ENCODE measurements at places on chromosomes 12 and 14.
A peak's percentile ranks its signal among the peaks of the same experiment; 100 is the strongest.

- DNase-seq: no peak
These were observed 515.1 kb downstream of the RPL10L start for GRCh38 chr14:46136456-46136855.

DNA sequence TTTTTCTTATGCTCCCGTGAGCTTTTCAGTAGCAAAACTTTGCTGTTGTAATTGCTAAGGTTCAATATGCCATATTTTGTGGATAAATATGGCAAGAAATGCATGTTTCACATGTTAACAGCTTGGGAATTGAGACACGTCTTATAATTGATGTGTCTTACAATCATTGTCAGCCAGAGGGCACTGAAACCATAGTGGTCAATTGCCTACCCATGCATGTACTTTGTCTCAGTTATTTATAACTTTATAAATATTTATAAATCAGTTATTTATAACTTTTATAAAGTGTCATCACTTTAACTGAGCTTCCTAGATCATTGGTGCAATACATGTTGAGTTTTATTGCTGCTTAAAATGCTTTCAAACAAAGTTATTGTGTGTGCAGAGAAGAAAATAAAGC is 82.0 kb downstream of the CATSPERB start:
- DNase-seq: peak; percentile 21

- DNase-seq: no peak
These were observed 3.6 kb downstream of the LRRC74A start for GRCh38 chr14:76829650-76830421.

GRCh38 chr12:124992874-124993625 is 395 bp upstream of the BRI3BP start:
- peak; percentile 64 for DNase-seq

GRCh38 chr14:51845811-51846210 is 14.6 kb upstream of the GNG2 start:
- no peak for DNase-seq

DNA sequence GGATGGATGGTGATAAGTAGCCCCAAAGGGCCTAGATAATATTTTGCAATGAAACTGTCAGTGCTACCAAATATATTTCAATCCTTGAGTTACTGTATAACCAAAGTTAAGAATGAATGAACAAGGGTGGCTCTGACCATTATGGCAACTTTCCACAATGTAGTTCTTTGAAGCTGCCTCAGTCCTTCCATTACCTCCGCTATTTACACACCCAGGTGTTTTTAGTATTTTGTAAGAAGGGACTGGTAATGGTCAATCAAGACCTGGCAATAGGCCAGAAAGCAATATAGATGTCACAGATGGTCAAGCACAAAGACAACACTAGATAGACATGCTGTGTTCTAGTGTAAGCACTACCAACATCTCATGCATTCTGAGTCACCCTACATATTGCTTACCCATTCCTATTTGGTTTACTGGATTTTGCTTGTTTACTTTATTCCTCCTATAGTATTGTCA is 16.3 kb downstream of the DUSP16 start:
- DNase-seq: no peak

- DNase-seq: no peak
These were observed 4.1 kb upstream of the RBM19 start for GRCh38 chr12:113970211-113970610.

GRCh38 chr14:105489542-105490266 is 1.3 kb upstream of the TEDC1 start:
- DNase-seq: peak; percentile 86

DNA sequence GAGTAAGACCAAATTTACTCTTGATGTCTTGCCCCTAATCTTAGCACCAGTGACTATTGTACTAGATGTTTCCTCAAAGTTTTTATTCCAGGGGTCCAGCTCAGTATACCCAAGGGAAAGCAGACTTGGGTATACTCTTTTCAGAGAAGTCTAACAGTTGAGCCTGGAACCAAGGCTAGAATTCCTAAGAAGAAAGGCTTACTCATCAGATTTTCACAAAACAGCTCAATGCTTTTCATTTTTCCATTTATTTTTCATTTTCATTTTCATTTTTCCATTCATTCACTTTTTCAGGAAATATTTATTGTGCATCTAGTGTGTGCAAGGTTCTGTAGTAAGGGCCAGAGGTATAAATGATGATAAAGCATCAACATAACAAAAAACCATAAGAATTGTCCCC is 143.2 kb downstream of the PHLDA1 start:
- DNase-seq: no peak
